ENCODE measurements at places on chromosomes 5 and 9.

DNA sequence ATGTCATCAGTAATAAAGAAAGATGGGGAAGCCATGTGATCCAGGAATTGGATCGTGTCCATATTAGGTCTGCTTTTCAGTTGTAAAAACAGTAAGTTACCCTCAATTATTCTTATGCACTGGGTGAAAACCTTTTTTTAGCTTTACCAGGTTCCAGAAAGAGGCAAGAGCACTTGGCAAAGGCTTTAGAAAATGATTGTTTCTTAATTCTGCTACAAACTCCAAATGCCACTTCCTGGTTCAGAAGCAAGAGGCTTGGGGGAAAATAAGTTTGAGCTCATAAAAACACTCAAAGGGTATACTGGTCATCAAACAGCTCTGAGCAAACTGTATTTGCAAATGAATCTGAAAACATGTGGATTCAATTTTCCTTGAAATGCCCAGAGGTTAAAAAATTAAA is 615.6 kb downstream of the EBF1 start:
- DNase-seq, result no peak

DNA sequence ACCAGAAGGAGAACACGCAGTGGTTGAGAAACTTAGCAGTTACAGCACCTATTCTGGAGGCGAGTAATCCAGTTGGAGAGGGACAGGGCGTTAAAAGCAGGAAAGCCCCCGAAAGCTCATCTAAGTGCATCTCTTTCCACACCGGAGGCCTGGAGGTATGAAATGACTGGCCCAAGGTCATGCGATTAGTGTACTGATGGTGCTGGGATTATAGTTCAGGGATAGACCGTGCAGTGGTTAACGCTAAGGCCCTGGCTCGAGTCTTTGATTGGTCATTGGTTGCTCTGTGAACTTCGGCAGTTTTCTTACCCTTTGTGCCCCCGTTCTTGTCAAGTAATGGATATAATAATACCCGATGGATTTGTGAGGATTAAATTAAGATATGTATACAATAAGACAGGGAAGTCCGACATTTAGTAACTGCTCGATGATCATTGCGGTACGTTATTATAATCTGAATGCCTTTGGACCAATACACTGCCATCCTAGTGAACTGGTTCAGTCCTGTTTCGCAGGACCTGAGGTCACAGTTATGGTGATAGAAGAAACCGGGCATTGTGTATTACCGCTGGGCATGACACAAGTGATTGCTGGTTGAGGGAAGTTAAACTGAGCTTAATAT is 960 bp downstream of the CANX start:
- peak; percentile 64 for DNase-seq

GRCh38 chr9:87337335-87338087 is 160.2 kb upstream of the DAPK1 start:
- no peak for DNase-seq

GRCh38 chr5:112732131-112732530 is 5.6 kb upstream of the APC start:
- no peak for DNase-seq

- DNase-seq, result no peak
These were observed 7.5 kb downstream of the IRF1 start for GRCh38 chr5:132483101-132483500.

- no peak for DNase-seq
These were observed 825.9 kb upstream of the GRAMD2B start for GRCh38 chr5:125597338-125597737.

DNA sequence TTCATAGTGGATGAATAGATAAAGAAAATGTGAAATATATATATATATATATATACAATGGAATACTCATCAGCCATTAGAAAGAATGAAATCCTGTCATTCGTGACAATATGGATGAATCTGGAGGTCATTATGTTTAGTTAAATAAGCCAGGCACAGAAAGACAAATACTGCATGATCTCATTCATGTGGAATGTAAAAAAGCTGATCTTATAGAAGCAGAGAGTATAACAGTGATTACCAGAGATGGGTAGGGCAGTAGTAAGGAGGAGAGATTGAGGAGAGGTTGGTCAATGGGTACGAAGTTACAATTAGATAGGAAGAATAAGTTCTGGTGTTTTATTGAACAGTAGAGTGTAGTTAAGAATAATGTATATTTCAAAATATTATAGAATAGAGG is 19.7 kb upstream of the PCDHAC2 start:
- DNase-seq, result no peak

DNA sequence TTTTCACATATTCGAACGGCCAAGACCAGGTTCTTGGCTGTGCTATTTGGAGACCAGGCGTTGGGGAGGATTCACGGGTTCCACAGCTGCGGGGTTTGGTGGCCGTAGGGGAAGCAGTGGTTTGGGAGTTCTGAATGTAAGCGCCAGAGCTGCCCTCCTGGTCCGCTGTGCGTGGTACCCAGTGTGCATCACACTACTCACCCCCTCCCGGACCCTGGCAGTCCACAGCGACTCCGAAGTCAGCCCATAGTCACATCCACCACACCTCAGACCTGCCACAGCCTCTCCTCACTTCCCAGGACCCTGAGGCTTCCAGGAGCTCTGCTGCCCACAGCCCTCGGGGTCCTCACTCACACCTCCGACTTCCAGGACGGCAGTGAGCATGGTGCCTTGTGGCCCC is 26.8 kb downstream of the AMBP start:
- DNase-seq, result no peak

GRCh38 chr9:136527721-136528710 is 17.8 kb downstream of the NOTCH1 start:
- DNase-seq, result no peak

DNA sequence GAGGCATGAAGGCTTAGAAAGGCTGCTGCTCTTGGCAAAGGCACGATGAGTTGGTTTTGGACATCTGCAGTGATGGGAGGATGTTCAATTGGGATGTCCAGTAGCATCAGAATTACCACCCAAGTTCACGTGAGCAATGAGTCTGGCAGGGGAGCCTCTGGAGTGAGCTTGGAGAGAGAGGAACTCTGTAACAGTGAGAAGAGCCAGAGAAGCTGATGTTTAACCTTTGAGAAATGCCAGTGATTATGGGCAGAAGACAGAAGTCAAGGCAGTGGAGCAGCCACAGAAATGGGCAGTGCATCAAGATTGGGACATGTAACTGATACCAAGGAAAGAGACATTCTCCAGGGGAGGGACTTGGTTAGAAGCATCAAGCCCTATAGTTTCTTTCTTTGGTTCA is 39.8 kb downstream of the SEC61B start:
- DNase-seq, result no peak

DNA sequence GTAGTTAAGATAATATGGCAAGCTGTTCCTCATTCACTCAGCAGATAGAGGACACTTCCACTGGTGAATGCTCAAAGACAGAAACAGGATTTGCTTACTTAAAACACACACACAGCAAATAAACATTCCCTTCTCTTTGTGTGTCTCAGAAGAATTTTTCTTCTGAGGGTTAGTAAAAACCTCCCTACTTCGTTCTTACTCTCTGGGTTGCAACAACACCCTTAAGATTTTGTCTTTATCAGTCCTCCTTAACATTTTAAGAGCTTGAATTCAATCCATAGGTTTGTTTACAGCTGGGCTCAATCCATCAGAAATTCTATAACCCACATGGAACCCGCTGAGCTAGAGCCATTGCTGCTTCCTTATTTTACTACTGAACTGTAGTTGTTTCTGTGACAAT is 237.4 kb upstream of the PIK3R1 start:
- DNase-seq, result no peak

GRCh38 chr5:113371721-113372196 is 63.0 kb downstream of the TSSK1B start:
- no peak for DNase-seq

DNA sequence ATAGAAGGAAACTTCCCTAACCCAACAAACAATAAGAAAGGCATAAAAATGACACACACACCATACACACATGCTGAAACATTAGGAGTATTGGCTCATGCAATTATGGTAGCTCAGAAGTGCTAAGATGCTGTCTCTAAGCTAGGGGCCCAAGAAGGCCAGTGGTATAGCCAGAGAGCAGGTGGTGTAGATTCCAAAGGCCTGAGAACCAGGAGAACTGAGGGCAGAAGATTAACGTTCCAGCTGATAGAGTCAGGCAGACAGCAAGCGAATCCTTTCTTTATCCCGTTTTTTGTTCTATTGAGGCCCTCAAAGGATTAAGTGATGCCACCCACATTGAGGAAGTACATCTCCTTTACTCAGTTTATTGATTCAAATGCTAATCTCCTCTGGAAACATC is 262.9 kb downstream of the EPB41L4A start:
- DNase-seq, result no peak

DNA sequence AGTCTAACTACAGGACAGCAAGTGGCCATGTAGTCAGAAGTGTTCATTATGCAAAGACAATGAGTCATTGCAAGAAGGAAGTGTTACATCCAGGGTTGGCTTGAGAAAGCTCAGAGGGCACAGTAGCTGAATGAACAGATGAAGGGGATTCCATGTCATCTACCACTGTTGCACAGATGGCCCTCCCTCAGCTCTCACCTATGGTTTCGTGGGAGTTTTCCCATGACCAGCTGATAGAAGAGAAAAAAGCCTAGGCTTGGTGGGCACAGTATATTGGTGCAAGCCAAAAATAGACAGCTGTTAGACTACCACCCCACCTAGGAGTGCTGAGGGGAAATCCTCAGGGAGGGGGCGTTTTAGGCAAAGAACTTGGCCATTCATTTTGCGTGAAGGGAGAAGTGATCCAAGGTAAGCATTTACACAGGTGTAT is 217.0 kb downstream of the DMRT2 start:
- no peak for DNase-seq

GRCh38 chr5:25540628-25541027 is 895.9 kb upstream of the CDH10 start:
- DNase-seq, result no peak

GRCh38 chr9:70466976-70467561 is 52.6 kb upstream of the KLF9 start:
- peak; percentile 32 for DNase-seq

DNA sequence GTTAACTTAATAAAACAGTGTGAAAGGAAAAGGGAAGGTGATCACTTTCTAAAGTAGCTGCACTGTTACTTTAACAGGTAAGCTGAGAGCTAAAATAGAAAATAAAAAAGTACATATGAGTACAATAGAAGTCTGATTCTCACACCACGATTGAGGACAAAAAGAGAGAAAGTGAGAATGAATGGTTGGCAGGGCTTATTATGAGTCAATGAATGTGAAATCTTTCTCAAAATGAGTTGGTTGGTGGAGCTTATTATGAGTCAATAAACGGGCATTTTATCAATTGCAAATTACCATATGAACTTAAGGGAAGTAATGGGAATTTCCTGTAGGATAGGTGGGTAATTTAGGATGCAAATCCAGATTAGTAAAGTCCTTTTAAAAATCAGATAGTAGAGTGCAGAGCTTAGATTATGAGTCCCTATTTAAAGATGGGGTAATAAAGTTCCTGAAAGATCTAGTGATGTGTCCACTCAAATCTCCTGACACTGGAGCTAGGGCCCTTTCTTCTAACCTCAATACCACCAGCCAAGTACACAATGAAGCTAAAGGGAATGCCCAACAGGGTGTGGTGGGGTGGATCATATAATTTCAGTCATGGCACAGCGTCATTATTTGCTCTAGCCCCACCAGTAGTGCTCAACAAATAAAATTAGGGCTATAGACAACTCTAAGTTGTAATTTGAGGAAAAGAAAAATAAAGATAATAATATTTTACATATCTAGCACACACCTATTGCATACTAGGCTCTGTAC is 21.1 kb upstream of the TLR4 start:
- DNase-seq, result no peak

DNA sequence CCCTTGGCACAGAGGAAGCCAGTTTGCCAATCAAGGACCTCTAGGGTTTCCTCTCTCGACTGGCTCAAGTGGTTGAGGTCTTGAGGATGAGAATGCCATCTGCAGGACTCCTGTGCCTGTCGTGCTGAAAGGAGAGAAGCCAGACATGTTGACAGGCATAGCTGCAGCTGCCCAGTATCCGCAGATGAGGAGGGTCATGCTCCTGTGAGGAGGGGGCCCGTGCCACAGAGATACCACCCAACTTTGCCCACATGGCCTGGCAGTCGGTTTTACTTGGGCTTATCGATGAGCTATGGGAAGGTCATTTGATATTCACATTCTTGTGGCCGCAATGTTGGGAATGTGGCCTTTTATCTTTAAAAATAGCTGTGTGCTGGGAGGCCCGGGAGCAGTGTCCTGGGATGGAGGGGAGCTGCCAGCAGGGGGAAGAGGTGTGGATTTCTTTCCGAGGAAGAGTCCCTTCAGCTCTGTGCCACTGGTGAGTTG is 17.4 kb downstream of the FRMPD1 start:
- no peak for DNase-seq

DNA sequence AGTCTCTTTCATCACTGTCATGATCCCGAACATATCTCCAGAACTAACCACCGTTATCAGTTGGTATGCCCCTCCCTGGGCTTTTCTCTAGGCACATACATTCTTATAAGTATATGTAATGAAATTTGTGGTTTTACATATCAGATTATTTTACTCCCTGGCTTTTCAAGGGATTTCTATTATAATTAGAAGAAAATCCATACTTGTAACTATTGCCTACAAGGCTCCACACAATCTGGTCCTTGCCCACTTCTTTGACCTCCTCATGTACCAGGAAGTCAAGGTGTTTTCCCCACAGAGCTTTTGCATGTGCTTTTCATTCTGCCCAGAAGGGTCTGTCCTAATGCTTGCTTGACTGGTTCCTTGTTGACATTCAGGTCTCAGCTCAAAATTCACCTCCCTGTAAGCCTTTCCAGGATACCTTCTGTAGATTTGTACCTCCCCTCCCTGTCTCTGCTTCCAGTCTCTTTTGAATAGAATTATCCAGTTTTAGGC is 33.6 kb upstream of the HSD17B4 start:
- DNase-seq, result no peak

GRCh38 chr9:115157245-115157674 is 39.3 kb upstream of the TNC start:
- DNase-seq, result no peak

DNA sequence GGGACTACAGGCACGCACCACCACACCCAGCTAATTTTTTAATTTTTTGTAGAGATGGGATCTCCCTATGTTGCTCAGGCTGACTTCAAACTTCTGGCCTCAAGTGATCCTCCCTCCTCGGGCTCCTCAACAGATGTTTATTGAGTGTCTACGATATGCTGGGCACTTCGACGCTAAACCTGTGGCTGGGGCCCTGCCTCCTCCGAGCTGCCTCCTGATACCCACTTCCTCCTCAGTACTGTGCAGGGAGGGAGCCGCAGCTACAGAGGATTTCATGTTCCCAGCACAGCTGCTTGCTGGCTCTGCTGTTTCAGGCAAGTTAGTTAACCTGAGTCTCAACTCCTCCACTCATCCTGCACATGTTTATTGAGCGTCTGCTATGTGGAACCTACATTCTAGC is 9.6 kb downstream of the AIF1L start:
- DNase-seq, result no peak

DNA sequence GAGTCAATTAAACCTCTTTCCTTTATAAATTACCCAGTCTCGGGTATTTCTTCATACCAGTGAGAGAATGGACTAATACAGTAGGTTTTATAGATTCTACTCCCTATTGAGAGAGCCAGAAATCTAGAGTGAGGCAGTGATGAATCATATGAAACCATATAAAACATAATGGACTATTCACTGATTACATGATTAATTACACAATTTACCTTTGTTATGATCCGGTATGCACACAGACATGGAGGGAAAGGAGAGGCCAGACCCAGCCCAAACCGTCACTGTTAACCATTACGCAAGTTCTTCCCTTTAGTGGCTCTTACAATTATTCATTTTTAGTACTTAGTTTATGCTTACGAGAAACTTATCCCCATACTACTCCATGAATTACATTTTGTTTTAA is 205.0 kb downstream of the DNAH5 start:
- DNase-seq, result no peak

All from activated naive CD4-positive, alpha-beta T cell treated with Interleukin-2 at 50 U/mL for 16 hours (primary cell).